Kidney tubule cell (primary cell): ENCODE measurements at places on chromosomes 2 and 18.

GRCh38 chr18:12062974-12063373 lies 30.7 kb upstream of the ANKRD62 start:
- no peak for DNase-seq

GRCh38 chr2:110867078-110867477 lies 134.7 kb downstream of the ACOXL start:
- no peak for DNase-seq

DNA sequence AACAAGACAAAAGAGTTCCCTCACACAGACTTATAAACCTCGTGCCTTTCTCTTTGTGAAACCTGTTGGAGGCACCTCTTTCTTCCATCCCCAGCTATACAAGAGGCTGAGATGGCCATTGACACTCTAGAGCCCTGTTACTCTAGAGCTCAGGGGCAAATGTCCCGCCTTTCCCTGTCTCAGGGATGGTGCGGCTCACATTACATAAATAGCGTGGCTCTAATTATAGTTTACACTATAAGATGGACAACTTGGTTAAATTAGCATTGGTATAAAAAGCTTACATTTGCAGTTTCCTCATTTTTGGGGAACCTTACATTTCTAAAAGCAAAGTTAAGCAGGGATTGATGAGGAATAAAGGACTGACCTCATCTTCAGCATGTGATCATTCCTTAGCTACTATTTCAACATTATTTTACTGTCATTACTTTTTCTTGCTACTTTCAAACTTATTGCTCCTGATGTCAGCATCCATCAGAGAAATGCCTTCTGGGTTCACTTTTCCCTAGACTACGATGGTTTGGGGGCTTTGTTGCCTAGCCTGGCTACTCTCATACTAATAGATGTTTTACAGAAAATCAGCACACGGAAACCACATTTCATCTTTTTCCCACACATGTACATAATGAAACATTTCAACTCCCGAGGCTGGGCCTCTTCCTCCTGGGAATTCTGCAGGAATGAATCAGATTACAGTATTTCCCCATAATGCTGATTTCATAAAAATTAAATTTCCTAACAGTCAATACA lies 40.4 kb downstream of the FTCDNL1 start:
- no peak for DNase-seq

DNA sequence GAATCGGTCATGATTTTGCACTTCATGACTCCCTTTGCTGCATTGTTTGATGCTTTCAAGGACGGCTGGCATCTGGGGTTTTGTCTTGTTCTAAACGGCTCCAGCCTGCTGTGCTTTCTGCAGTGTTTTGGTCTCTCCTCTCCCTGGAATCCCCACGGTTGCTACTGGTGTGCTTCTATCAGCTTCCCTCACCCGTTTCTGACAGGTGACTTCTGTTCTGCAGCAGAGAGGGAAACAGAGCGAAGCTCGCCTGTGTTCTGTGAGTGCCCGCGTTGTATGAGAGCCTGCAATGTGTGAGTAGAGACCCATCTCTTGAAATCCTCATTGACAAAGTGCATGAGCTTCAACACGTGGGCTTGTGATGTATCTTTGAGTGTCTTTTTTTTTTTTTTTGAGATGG lies 102.8 kb downstream of the DCDC2C start:
- DNase-seq = no peak

DNA sequence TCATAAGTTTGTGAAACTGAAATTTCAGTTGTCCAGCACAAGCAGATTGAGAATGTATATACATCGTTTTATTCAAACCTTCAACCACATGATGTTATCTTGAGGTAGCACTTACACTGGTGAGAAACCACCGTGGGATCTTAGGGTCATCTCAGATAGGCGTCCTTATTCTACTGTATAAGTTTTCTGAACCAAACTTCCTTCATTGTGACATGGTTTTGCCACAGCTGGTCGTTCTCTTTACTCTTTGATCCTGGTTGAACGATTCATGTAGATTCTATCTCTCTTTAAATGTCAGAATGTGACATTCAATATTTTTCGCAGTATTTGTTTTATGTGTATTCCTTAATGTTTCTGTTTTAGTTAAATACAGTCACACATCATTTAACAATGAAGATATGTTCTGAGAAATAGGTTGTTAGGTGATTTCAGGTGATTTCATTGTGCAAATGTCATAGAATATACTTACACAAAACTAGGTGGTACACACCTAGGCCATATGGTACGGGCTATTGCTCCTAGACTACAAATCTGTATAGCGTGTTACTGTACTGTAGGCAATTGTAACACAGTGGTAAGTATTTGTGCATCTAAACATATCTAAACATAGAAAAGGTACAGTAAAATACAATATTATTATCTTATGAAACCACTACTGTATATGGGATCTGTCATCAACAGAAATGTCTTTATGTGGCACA lies 17.9 kb upstream of the ARHGAP25 start:
- no peak for DNase-seq

- DNase-seq = peak; percentile 1
Measured at GRCh38 chr18:42614619-42615293, 500.7 kb downstream of the RIT2 start.

DNA sequence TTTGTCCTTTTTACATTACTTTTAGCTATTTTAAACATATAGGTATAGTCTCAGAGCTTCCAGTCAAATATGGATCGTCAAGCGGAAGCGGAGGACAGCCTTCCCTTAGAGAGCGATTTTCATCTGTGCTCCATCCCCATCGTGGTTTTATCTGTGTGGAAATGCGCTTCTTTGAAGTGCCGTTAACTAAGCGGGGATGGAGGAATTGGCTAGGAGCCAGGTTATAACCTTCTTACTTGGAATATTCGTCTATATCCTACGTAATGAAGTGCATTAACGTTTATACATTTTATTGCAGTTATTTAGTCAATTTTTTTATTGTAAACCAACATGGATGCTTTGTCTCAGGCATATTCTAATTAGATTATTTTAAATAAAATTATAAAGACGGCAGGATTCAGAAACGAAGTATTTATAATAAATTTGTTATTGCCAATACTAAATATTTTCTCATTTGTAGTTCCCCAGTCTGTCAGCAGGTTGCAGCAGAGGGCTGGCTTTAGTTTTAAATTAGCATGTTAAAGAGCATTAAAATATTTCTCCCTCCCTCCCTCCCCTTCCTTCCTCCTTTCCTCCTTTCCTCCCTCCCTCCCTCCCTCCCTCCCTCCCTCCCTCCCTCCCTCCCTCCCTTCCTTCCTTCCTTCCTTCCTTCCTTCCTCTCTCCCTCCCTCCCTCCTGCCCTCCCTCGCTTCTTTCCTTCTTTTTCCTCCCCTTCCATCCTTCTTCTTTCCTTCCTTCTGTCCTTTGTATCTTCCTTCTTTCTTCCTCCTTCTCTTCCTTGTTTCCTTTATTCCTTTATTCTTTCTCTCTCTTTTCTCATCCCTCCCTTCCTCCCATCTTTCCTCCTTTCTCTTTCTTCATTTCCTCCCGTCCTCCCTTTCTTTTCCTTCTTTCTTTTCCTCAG lies 80.6 kb upstream of the DOCK10 start:
- DNase-seq = peak; percentile 33

GRCh38 chr2:224518806-224519580 lies 66.2 kb downstream of the CUL3 start:
- DNase-seq = peak; percentile 30

DNA sequence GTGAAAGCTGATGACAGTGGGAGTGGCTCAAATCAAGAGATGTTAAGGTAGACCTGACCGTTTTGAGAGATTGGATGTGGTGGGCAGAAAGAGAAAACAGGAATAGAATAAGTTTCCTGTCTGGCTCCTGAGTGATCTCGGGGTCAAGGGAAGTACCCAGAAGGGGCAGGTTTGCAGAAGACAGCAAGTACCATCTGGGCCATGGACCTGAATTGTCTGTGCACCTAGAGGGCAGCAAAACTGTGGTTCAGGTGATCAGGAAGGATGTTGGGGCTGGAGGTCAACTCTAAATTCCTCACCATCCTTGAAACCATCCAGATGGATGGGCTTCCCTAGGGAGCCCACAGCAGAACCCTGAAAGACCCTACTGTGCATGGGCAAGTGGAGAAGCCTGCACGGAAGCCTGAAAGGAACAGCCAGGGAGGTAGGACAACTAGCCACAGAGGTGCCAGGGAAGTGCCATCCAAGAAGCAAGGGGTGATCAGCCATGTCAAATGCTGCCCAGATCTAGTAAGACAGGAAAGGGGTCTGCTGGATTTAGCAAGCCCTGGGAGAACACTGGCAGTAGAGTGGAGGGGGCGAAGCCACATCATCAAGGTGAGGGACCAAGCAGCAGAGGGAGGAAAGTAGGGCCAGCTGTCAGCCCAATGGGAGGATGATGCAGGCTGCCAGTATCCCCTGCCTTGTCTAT lies 8.0 kb downstream of the TEX261 start:
- no peak for DNase-seq

- DNase-seq = peak; percentile 98
Measured at GRCh38 chr18:27413495-27414401, 228.6 kb upstream of the CHST9 start.

DNA sequence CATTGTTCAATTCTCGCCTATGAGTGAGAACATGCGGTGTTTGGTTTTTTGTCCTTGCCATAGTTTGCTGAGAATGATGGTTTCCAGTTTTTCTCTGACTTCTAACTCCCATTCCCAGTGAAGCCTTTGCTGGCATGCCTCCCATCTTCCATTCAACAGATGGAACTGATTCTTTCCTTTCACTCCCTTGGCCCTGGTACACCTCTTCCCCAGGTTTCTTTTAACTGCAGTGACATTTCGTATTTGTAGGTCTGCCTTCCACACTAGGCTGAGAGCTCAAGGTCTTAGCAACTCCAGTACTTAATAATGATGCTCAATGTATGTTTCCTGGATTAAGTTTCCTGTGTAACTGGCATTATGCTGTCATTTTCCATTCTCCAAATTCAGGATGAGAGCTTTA lies 48.5 kb downstream of the GAREM1 start:
- DNase-seq = no peak

GRCh38 chr18:49059028-49059834 lies 108.5 kb upstream of the SMAD7 start:
- no peak for DNase-seq

DNA sequence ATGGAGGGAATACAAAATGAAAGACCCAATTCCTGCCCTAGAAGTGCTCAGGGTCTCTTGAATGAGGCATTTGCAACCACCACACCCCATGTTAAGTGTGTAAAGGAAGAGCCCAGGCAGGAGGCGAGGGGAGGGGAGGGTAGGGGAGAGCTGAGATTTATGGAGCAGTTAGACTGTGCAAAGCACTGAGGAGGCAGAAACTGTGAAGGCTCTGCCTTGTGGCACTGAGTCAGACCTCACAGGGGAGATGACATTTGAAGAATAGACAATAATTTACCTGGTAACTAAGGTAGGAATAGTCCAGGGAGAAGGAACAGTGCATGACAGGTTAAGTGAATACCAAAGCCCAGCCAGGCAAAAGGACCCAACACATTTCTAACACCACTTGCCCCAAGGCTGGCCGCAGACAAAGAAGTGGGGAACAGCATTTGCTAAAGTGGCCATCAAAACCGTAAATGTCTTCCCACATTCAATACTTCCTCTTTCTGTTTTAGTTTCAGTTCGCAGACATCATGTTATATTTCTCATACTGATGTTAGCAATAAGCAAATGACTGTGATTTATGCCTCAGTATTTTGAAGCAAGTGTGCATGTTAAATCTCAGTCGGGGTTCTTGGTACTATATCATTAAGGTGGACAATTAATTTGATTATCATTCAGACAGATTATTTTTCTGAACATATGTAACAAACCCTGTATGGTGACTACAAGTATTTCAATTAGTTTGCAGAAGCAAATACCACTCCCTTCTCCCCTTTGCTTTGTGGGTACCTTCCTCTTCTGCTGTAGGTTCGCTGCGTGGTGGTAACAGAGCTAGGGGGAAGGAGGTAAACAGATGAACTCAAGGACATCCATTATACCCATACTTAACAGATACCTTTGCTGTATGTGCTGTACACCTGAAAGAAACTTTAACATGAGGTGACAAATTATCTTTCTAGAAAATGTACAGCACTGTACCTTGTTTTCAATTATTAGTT lies 27.5 kb downstream of the CDH20 start:
- peak; percentile 77 for DNase-seq

GRCh38 chr2:29317801-29318485 lies 202.7 kb downstream of the CLIP4 start:
- no peak for DNase-seq

- DNase-seq = no peak
Measured at GRCh38 chr2:240298803-240299709, 136.4 kb upstream of the GPC1 start.

- no peak for DNase-seq
Measured at GRCh38 chr2:73202156-73203054, at the start of gene NOTO. NOTO (plus strand) TSS chr2:73202574; CDS start chr2:73202667, 93 bp downstream.

- DNase-seq = peak; percentile 47
Measured at GRCh38 chr18:75125382-75126331, 83.3 kb downstream of the PTGR3 start.

DNA sequence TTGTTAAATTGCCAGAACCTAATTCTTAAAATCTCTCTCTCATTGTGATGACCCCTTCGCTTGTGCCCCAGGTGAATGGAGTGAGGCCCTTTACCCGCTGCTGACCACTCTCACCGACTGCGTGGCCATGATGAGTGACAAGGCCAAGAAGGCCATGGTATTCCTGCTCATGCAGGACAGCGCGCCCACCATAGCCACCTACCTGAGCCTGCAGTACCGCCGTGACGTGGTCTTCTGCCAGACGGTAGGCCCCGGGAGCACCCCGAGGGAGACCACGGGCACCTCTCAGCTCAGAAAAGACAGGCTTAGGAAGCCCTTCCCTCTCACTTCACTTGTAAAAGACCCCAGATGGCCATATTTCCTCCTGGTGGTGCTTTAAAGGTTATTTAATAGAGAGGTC lies 44.9 kb downstream of the COA5 start:
- no peak for DNase-seq

- DNase-seq = no peak
Measured at GRCh38 chr2:74603282-74604000, 44.7 kb downstream of the M1AP start.

DNA sequence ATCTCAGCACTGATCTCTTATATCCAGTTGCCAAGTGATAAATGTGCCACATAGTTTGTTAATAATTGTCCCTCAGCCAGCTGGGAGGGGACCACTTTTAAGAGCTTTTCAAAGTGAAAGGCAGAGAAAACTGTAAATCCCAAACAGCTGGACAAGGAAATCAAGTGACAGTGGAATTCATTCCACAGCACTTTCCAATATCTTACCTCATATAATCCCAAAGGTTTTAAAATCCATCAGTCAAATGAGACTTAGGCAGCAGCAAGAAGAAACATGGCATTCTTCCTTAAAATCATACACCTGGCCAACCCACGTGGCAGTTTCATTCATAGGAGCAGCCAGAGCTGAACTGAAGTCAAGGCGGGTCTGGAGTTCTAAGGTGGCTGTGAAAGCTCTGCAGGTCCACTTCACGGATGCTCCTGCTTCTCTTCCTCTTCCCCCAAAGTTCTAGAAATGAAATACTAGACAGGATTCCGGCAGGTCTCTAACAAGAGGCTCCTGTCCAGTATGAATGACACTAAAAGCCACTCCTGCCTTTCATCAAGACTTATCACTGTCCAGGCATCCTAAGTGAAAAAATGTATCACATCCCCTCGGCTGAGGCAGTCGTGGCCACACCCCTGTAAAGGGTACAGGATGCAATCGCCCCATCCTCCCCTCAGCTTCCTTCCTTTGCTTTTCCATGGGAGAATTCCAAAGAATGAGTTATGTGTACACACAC lies 190.4 kb upstream of the STK17B start:
- no peak for DNase-seq
